ENCODE measurements at places on chromosomes 16 and 17. TPM values are rescaled to one million over a fixed set of nuclear protein-coding genes. Genes with fewer than 3 reads are reported as not detected.

- H3K4me3 ChIP-seq = no peak overlapping the region
- no peak overlapping the region for H3K27ac ChIP-seq
- no peaks in the 10 kb centered on the region for H3K27me3 ChIP-seq
- H3K36me3 ChIP-seq = no peaks in the 10 kb centered on the region
- H3K4me1 ChIP-seq = peaks cover 20% of the 10 kb centered on the region
Measured at GRCh38 chr16:2341456-2342447, 1.2 kb upstream of the ABCA3 start.

CD300A gene
- total RNA-seq = 3.3 TPM

DNA sequence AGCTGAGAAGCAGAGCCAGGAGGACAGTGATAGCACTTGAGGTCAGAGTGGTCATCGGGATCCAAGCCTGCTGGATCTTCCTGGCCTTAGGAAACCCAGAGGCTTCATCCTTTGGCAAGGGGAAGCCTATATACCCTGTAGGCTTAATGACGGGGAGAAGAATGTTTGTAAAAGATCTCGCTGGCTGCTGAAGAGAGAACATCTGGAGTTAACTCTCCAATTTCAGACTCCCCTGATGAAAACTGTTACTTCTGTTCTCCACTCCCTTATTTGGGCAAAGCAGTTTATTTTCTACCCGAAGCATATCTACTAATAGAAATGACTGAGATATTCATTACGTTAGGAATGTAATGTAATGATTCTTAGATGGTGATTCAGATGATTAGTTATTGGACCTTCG lies 487.0 kb downstream of the CDH13 start:
- no peak for DNase-seq
- H3K27me3 ChIP-seq = no peaks in the 10 kb centered on the region
- no peaks in the 10 kb centered on the region for H3K4me1 ChIP-seq
- H3K27ac ChIP-seq = no peak overlapping the region
- H3K4me3 ChIP-seq = no peak overlapping the region

- H3K4me3 ChIP-seq = no peak overlapping the region
- H3K4me1 ChIP-seq = peaks cover 81% of the 10 kb centered on the region
- H3K27me3 ChIP-seq = no peaks in the 10 kb centered on the region
- H3K27ac ChIP-seq = peak overlapping the region; percentile 85
- DNase-seq = peak; percentile 93
Measured at GRCh38 chr16:66510711-66511601, 39.0 kb downstream of the TK2 start.

EPN3 gene
- total RNA-seq = 3.5 TPM

DNA sequence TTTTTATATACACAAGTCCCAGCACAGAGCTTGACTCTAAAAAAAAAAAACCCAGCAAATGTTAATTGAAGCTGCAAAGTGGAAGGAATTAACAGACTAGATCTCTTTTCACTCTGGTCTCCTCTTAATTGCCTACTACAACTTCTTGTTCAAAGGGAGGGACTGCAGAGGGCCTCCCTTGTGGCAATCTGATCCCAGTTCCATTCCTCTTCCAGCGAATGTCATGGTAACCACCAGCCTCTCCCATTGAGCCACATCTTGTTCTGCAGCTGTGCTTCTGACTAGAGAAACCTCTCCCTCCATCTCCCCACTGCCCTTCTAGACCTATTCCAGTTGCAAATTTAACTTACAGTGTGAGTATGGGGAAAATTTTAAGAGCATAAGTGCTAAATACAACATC lies 5.9 kb downstream of the SUPT6H start:
- H3K27me3 ChIP-seq = no peaks in the 10 kb centered on the region
- no peak overlapping the region for H3K4me3 ChIP-seq
- no peak overlapping the region for H3K27ac ChIP-seq
- H3K4me1 ChIP-seq = peaks cover 16% of the 10 kb centered on the region

DNA sequence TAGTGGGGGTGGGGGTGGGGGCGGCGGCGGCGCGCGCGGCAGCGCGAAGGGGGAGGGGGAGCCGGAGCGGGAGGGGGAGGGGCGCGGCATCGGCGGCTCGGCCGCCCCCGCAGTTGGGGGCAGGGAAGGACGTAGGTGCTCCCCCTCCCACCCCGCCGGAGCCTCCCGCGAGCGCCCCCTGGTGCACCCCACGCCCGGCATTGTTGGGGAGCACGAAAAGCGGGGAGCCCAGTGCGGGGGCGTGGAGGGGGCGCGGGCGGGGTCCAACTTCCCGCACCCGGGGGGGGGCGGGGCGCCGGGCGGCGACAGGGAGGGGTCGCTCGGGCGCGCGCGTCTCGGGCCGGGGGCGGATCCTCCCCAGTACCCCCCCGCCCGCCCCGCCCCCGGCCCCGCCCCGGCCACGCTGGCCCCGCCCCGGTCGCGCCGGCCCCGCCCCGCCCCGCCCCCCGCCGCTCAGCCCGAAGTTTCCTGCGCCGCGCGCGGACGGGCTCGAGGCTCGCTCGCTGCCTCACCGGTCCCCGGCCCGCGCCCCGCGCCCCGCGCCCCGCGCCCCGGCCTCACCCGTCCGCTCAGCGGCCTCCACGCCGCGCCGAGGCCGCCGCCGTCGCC lies at the start of gene CACNA1H:
TSS of gene CACNA1H (plus strand) at position 456 of the 609 bp plus-strand sequence. CDS start 632 bp downstream, outside the sequence.
- peaks cover 6% of the 10 kb centered on the region for H3K4me1 ChIP-seq
- H3K4me3 ChIP-seq = no peak within 1 kb of the TSS
- peak within 1 kb of the TSS; percentile 7 for H3K27ac ChIP-seq
- no peak for DNase-seq
- no peaks in the 10 kb centered on the region for H3K36me3 ChIP-seq
- no peaks in the 10 kb centered on the region for H3K27me3 ChIP-seq

- H3K4me3 ChIP-seq = no peak overlapping the region
- peaks cover 25% of the 10 kb centered on the region for H3K36me3 ChIP-seq
- no peaks in the 10 kb centered on the region for H3K4me1 ChIP-seq
- H3K27ac ChIP-seq = no peak overlapping the region
- no peak for DNase-seq
Measured at GRCh38 chr17:30273373-30273772, 18.4 kb downstream of the BLMH start.

GRCh38 chr17:66076546-66077190 lies 115.3 kb downstream of the CEP112 start:
- H3K4me3 ChIP-seq = no peak overlapping the region
- H3K4me1 ChIP-seq = no peaks in the 10 kb centered on the region
- no peaks in the 10 kb centered on the region for H3K27me3 ChIP-seq
- no peak overlapping the region for H3K27ac ChIP-seq

CASKIN2 gene
- total RNA-seq = 21.8 TPM

DNA sequence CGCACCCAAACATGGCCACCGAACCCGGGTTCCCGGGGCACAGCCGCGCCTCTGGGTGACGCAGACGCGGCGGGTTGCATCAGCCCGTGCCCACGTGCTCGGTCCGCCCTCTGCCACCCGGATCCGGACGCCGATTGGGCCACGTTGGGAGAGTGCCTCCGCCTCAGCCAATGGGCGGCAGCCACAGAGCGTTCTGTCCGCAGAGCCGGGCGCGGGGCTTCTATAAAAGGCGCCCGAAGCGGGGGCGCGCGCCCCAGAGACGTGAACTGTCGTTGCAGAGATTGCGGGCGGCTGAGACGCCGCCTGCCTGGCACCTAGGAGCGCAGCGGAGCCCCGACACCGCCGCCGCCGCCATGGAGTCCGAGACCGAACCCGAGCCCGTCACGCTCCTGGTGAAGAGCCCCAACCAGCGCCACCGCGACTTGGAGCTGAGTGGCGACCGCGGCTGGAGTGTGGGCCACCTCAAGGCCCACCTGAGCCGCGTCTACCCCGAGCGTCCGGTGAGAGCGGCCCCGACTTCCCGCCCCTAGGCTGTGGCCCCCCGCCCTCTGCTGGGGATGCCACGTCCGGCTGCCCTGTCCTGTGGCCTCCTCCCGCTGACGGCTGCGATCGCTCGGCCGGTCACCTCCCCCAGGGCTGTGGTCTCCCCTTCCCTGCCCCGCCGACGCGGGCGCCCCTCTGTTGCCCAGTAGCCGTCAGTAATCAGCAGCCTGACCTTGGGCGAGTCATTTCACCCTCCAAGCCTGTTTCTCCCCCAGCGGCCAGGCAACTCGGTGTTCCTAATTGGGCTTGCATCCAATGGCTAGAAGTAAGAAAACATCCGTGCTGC lies at the start of gene HERPUD1:
TSS of gene HERPUD1 (plus strand) at position 251 of the 829 bp plus-strand sequence. CDS start at position 354, 103 bp downstream.
- H3K36me3 ChIP-seq = peaks cover 22% of the 10 kb centered on the region
- H3K4me1 ChIP-seq = peaks cover 20% of the 10 kb centered on the region
- peak within 1 kb of the TSS; percentile 67 for H3K4me3 ChIP-seq
- DNase-seq = peak; percentile 99
- peak within 1 kb of the TSS; percentile 97 for H3K27ac ChIP-seq

MRPS7 gene
- 40.0 TPM for total RNA-seq

DNA sequence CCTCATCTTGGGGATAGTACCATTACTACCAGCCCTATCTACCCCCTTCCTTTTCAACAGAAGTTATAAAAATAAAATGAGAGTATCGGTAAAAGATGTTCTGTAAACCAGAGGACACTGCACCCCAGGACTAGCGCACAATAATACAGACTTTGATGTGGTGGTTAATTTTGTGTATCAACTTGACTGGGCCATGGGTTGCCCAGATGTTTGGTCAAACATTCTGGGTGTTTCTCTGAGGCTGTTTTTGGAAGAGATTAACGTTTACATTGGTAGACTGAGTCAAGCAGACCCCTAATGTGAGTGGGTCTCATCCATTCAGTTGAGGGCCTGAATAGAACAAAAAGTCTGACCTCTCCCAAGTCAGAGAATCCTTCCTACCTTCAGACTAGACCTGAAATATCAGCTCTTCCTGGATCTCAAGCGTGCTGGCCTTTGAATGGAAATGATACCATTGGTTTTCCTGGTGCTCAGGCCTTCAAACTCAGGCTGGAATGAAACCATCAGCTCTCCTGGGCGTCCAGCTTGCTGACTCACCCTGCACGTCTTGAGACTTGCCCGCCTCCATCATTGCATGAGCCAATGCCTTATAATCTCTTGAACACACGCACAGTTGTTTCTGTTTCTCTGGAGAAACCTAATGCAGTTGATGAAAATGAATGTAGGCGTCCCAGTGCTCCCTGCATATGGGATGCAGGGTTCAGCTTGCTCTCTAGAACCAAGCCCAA lies 10.1 kb downstream of the MRM1 start:
- DNase-seq = no peak
- no peak overlapping the region for H3K27ac ChIP-seq
- H3K36me3 ChIP-seq = no peaks in the 10 kb centered on the region
- no peaks in the 10 kb centered on the region for H3K27me3 ChIP-seq
- H3K4me3 ChIP-seq = no peak overlapping the region

DNA sequence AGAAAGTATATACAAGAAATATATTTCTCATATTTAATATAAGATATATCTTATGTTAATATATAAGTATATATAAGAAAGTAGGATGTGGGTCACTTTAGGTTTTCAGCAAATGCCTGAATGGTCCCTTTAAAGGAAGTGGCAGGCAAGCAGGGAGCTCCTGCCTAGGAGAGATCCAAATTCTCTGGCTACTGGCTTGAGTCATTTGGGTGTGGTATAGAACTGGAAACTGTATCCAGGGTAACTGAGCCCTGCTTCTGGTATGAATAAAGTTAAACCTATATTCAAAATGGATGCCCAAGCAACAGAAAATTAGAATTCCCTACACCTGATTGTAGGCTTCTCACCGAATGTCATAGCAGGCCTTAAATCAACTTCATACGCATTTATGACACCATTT lies 144.4 kb downstream of the ZNF18 start:
- H3K4me1 ChIP-seq = peaks cover 10% of the 10 kb centered on the region

DNA sequence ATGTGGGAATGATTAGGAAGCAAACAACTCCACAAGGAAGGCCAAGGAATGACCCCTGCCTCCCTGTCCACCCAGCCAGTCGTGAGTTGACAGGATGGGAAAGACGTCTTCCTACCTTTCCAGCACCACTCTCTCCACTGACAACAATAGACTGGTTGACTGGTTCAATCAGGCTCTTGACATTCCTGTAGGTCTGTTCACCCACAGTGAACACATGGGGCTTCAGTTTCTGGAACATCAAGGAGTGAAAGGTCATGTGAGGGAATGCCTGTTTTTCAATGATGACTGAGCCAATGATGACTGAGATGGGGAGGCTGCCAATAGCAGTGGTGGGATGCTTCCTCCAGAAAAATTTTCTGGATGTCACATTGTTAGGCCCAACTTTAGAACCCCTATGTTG lies 9.6 kb downstream of the MYO19 start:
- no peaks in the 10 kb centered on the region for H3K27me3 ChIP-seq
- peaks cover 6% of the 10 kb centered on the region for H3K36me3 ChIP-seq
- no peak for DNase-seq

DNA sequence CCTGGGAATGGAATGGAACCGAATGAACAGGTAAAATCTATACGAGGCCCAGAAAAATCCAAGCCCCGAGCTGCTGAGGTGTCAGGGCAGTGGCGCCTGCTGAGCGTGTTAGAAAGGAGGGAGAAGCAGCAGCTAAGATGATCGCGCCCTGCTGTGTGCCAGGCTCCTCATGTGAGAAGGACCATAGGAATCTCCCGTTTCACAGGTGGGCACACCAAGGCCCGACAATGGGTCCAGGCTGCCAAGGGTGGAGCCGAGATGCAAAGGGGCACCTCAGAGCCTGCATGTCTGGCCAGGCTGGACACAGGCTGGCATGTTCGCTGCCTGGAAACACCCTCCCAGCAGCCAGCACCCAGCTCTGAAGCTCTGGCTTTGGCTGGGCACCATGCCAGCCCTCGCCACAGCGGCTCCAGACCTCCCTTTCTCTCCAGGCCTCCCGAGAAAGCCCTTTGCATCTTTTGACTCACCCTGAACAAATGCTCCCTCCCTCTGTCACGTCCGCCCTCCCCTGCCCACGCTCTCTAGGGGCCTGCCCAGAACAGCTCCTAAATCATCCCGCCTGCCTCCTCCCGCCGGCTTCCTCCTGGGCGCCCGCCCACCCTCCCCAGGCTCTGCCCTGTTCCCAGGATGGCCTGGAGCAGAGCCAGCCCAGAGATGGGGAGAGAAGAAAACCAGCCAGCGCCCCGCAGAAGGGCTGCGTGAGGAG lies 217.8 kb upstream of the GSE1 start:
- no peak overlapping the region for H3K4me3 ChIP-seq
- no peaks in the 10 kb centered on the region for H3K36me3 ChIP-seq
- DNase-seq = peak; percentile 83
- peaks cover 26% of the 10 kb centered on the region for H3K4me1 ChIP-seq

DNA sequence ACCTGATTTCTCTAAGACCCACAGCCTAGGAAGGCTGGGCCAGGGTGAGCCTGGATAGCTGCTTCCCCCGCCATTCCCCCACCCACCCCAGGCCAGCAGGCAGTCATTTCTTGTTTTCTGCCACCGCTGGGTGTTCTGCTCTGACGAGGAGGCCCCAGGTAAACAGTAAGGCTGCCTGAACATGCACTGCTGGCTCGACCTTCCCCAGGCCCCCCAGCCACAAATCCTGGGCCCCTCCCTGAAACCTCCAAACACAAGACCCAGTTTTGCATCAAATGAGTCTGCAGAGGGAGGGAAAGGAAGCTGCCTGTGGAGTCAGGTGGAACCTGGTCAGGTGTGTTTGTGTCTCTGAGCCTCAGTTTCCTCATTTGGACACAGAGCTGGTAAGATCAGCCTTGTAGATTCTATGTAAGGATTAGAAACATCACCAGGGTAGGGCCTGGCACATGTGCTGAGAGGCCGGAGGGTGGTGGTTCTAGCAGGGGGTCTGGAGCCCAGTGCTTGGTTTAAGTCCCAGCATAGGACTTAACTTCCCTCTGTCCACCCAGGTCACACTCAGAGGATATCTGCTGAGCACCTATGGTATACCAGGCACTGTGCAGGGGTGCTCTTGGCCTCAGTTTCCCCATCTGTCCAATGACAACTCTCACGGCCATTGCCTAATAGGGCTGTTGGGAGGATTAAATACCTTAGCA lies 18.9 kb upstream of the PRM1 start:
- no peaks in the 10 kb centered on the region for H3K27me3 ChIP-seq
- H3K27ac ChIP-seq = no peak overlapping the region
- H3K4me1 ChIP-seq = peaks cover 36% of the 10 kb centered on the region

All from thyroid gland (tissue), 4 donors.